ENCODE measurements at places on chromosomes 2 and 18.

DNA sequence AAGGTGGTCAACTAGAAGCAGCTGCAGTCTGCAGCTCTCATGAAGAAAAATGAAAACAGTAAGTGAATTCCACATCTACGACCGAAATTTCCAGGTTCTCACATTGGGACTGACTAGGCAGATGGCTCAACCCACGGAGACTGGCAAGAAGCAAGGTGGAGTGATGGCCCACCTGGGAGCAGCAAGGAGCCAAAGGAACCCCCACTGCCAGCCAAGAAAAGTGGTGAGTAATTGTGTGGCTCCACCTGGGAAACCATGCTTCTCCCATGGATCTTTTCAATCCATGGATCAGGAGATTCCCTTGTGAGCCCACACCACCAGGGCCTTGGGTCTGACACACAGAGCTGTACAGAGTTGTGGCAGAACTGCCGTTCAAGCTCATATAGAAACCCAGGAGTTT is 64.0 kb downstream of the ZSWIM2 start:
- no peak overlapping the region for H3K27ac ChIP-seq
- no peak overlapping the region for H3K4me3 ChIP-seq
- H3K27me3 ChIP-seq, result no peaks in the 10 kb centered on the region
- H3K4me1 ChIP-seq, result no peaks in the 10 kb centered on the region

DNA sequence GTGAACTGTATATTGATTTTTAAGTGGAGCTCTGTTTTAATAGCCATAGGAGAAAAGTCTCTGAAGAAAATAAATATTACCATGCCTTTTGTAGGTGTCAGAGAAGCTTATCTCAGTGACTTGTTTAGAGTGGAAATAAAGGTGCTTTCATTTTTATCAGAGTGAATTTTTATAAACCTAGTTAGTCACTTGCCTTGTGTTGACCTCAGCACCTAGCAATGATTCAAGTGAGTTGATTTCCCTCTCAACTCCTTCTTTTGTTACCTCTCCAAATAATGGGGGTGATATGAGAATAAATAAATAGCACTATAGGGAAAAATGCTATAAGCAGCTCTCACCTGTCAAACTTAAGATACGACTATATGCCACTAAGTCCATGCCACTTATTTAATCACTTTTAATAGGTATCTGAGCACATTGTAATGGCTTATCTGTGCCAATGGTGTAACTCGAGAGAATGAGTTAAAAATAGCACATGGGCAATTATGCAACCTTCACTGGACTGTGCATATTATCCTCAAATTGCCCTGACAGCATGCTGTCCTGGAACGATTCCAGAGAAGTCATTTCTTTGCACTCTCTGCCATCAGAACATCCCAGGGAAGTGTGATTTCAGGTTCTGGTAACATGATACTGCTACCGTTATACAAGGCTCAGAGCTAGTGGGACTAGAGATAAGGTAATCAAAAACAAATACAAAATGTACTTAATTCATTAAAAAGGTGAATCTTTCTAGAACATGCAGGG is 290.8 kb downstream of the CCDC85A start:
- H3K27me3 ChIP-seq, result no peaks in the 10 kb centered on the region
- H3K36me3 ChIP-seq, result no peaks in the 10 kb centered on the region
- no peak overlapping the region for H3K27ac ChIP-seq

GRCh38 chr2:209331291-209331844 is 92.5 kb upstream of the MAP2 start:
- H3K36me3 ChIP-seq, result no peaks in the 10 kb centered on the region
- H3K27ac ChIP-seq, result no peak overlapping the region
- peaks cover 2% of the 10 kb centered on the region for H3K27me3 ChIP-seq
- H3K4me3 ChIP-seq, result no peak overlapping the region

GRCh38 chr2:161353543-161353942 is 45.3 kb downstream of the PSMD14 start:
- H3K36me3 ChIP-seq, result peaks cover 4% of the 10 kb centered on the region
- H3K27ac ChIP-seq, result no peak overlapping the region
- no peaks in the 10 kb centered on the region for H3K4me1 ChIP-seq
- no peak for DNase-seq
- H3K27me3 ChIP-seq, result no peaks in the 10 kb centered on the region

GRCh38 chr2:11738589-11739436 is 7.6 kb upstream of the LPIN1 start:
- H3K27me3 ChIP-seq, result no peaks in the 10 kb centered on the region
- peak; percentile 61 for DNase-seq
- peaks cover 18% of the 10 kb centered on the region for H3K4me1 ChIP-seq
- H3K36me3 ChIP-seq, result no peaks in the 10 kb centered on the region

DNA sequence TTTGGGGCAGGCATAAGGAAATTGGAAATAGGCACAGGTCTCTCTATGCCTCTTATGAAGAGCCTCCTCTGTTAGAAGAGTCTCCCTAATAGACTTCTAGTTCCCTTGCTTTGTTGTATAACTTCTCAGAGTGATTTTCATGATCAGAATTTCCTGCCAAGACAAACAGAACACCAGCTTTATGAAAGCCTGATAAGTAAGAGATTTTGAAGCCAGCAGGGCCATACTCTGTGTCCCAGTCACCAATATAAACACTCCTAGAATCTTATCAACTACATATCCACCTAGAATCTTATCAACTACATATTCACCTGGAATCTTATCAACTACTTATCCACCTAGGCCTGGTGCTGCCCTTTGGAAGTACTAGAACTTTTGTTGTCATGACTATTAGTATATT is 579.5 kb downstream of the ARHGAP15 start:
- H3K27ac ChIP-seq, result no peak overlapping the region
- peaks cover 92% of the 10 kb centered on the region for H3K36me3 ChIP-seq
- no peaks in the 10 kb centered on the region for H3K27me3 ChIP-seq
- no peak for DNase-seq

DNA sequence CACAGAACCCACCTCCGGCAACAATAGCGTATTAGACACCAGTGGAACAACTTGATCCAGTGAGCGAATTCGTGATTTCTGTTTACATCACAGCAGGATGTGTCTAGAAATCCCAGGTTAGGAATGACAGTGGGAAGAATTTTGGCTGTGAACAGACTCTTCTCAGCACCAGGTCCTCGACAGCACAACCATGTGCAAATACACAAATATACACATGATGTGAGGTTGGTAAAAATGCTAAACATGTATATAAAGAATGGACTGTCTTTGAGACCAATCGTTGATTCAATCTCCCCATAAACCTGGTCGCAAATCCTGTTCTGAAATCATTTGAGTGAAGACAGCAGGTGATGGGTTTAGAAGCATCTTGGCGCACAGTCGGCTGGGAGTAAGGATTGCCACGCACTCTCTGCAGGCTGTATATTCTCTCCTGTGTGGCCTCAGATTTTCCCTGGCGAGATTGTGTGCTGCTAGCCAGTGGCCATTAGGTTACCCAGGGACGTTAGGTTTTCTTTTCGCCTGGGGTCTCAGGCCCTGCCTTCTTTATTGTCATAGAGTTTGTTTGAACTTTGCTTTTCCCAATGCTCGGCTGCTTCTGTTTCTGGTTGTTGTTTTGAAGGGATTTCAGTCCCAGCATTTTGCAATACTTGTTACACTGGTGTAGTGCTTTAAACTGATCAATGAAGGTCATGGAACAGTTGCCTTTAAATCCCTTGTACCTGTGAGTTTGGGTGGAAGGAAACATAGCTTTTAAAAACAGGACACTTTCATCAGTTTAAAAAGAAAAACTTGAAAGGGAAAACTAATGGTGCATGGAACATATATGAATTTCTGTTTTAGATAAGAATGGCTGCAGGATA is 147.3 kb downstream of the ALPK2 start:
- H3K4me3 ChIP-seq, result no peak overlapping the region
- H3K36me3 ChIP-seq, result no peaks in the 10 kb centered on the region
- no peak for DNase-seq
- peaks cover 6% of the 10 kb centered on the region for H3K27me3 ChIP-seq

- H3K4me1 ChIP-seq, result no peaks in the 10 kb centered on the region
- H3K36me3 ChIP-seq, result no peaks in the 10 kb centered on the region
- no peaks in the 10 kb centered on the region for H3K27me3 ChIP-seq
- H3K4me3 ChIP-seq, result no peak overlapping the region
These were observed 108.7 kb downstream of the EN1 start for GRCh38 chr2:118738524-118739308.

GRCh38 chr2:98803405-98804264 is 72.7 kb upstream of the MGAT4A start:
- no peak for DNase-seq
- no peak overlapping the region for H3K27ac ChIP-seq
- peaks cover 48% of the 10 kb centered on the region for H3K4me1 ChIP-seq
- H3K36me3 ChIP-seq, result no peaks in the 10 kb centered on the region
- H3K4me3 ChIP-seq, result no peak overlapping the region

All from CD14-positive monocyte (primary cell).